ENCODE measurements at places on chromosomes 6 and 20.

- no peak for DNase-seq
These were observed 16.4 kb downstream of the RREB1 start for GRCh38 chr6:7124114-7124513.

- DNase-seq: no peak
These were observed 33.7 kb downstream of the GJA10 start for GRCh38 chr6:89927791-89928550.

DNA sequence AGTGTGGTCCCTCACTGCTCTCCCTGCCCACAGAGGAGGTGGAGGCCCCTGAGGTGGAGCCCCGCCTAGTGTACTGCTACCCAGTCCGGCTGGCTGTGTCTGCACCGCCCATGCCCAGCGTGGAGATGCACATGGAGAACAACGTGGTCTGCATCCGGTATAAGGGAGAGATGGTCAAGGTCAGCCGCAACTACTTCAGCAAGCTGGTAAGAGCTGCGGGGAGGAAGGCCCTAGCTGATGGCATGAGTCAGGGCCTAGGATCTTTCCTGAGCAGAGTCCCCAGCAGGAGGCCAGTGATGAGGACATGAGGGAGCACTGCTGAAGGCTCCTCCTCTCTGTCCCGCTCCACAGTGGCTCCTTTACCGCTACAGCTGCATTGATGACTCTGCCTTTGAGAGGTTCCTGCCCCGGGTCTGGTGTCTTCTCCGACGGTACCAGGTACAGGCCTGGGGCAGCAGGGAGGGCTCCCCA, 11.2 kb downstream of the PCIF1 start:
- no peak for DNase-seq

- peak; percentile 60 for DNase-seq
These were observed 52.8 kb downstream of the MRPL14 start for GRCh38 chr6:44074439-44074812.

DNA sequence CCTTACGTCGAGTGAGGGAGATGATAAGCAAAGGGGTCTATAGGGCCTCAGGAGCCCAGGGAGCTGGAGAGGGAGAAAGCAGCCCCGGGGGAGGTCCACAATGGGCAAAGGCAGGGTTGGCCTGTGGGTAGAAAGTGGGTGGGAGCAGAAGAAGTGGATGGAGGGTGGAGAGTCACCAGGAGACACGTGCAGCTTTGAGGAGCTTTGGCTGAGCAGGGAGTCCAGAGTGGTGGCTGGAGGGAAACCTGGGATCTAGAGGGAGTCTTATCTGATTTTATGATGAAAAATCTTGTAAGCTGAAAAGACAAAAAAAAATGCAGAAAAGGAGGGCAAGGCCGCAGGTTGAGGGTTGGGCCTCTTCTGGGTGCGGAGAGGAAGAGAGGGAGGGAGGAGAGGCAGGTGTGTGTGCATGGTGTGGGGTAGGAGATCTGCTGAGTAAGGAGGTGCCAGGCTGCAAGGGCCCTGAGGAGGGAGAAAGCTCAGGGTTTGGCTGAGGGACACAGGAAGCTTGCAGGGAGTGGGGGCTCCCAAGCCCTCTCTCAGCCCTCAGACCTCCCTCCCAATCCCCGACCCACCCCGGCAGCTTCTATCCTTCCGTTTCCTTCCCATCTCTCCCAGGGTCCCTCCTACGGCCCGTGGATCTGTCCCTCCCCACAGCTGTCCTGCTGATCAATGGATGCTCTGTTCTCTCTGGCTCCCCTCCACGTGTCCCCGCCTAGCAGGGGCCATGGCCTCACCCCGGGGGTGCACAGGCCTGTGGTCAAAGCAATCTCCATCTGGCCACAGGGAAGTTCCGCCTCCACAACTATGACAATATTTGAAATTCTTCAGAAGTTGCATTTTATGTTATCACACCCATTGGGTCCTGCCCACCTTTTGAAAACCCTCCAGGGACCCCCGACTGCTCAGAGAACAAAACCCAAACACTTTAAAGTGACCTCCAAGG, 17.1 kb upstream of the BPI start:
- DNase-seq: no peak

- DNase-seq: no peak
These were observed 447.7 kb downstream of the PHF3 start for GRCh38 chr6:64083261-64083660.

DNA sequence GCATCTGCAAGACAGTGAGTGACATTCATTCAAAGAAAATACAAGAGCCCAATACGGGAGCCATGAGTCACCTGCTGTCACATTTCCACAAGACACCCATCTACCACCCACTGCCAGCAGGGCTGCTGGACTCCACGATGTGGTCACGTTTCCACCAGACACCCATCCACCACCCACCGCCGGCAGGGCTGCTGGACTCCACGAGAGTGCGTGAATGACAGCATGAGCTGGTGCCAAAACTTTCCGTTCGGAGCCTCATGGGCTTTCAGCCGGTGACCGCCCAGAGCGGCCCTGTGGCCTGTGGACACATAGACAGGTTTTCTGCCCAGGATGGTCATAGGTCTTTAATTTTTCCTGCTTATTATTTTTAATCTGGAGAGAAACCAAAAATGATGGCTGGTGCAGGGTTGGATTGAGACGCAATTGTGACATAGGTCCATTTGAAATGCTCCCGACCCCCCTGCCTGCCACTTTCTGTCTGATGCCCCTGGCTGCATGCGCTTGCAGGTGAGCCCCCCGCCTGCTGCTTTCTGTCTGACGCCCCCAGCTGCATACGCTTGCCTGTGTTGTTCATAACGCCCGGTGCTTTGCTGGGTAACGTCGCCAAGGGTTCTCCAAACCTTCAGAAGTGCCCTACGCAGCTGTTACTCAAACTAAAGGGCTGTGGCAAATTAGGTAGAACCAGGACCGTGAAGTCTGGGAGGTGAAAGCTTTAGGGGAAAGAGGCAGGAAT, 59.1 kb upstream of the SMOC2 start:
- DNase-seq: no peak

DNA sequence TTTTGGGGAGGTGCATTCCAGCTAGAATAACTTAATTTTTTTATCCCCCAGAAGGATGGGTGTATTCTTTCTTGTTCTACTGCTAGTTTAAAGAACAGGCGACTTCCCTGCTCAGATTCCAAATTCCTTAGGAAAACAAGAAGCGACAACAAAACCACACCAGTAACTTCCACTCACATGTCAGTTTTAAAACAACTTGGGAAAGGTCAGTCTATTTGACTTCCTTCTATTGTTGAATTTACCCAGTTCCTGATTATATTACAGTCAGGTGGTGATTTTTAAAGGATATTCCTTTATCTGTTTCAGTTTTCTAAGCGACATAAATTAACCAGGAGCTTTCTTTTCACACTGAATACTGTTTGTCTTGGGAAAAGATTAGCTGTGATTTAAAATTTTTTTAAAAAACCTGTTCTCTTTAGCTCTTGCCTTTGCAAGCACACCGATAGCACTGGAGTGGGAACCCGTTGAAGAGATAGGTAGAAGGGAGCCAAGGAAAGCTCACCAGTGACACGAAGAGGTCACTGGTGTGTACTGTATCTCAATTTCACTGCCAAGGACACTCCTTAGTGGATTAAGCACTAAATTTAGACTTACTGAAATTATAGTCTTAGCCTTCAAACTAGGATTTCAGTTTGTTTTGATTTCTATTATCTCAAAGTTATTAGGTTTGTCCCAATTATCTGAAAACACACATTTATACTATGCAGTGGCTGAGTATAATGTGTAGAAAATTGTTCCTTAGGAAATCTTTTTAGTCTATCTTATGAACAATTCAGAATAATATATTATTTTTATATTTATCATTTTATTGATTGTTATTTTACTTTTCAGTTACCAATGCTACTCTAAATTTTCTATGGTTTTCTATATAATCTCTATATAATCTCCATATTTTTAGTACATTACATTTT, 22.3 kb downstream of the MARCKS start:
- DNase-seq: no peak

DNA sequence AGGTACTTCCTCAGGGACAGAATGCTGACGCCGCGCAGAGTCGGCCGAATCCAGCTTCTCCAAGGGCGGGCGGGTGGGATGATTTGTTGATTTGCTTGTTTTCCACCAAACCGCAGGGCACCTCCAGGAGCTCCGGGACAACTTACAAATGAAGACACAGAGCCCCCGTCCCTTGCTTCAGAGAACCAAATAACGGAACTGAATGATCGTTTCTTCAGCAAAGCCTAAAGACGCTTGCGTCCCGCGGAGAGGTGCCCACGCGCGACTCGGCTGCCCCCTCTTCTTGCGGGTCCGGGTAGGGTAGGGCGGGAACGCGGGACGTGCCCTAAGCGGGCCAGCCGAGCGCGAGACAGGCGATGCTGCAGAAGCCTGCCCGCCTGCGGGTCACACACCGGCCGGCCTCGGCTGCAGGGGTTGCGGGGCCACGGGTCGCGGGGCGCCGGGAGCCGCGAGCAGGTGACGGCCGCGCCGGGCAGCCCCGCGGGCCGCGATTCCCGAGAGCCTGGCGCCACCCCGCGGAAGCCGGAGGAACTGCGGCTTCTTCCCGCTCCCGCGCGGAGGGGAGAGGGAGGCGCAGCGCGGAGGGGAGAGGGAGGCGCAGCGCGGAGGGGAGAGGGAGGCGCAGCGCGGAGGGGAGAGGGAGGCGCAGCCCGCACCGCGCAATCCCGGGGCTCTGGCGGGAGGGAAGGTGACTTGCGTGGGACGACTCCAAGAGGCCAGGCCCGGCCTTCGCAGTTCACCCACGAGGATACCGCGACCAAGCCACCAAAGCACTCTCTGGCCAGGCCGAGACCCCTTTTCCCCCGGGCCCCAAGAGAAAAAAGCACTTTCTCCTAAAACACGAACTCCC, 7.7 kb upstream of the FOXF2 start:
- DNase-seq: no peak

GRCh38 chr6:41702771-41703494, 32.5 kb downstream of the TFEB start:
- DNase-seq: no peak

DNA sequence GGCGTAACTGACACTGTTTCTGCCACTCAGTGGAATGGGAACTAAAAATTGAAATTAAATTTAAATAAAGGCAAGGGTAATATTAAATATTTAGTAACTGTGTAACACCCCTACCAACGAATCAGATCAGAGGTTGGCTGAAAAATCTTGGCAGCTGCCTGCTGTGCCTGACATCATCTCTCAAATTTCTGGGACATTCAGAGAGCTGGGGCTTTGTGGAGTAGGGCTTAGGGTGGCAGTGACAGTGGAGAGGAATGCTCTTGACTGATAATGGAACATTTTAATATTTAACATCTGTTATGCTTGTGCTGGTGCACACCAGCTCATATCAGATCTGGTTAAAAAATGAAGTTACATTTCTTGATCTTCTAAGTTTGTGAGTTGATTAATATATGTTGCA, 62.2 kb downstream of the RFPL4B start:
- no peak for DNase-seq

GRCh38 chr6:126641641-126642040, 301.7 kb downstream of the CENPW start:
- DNase-seq: no peak

DNA sequence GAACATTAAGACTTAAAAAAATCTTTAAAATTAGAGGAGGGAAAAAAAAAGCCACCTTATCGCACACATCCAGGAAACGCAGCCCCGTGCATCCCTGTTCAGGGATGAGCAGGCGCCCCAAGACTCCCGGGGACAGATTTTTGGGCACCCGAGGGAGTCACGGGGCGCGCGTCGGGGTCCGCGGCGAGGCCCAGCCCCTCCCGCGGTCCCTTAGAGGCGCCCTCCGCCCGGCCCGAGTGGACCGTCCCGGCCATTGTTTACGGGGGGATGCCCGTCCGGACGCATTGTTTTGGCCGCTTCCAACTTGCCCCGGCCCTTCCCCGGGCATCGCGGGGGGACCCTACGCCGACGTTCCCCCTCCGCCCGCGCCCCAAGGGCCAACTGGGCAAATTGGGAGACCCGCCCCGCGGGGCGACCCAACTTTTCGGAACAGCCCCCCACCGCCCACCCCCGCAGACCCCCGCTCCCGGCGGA, 610 bp downstream of the ZNF217 start:
- no peak for DNase-seq

DNA sequence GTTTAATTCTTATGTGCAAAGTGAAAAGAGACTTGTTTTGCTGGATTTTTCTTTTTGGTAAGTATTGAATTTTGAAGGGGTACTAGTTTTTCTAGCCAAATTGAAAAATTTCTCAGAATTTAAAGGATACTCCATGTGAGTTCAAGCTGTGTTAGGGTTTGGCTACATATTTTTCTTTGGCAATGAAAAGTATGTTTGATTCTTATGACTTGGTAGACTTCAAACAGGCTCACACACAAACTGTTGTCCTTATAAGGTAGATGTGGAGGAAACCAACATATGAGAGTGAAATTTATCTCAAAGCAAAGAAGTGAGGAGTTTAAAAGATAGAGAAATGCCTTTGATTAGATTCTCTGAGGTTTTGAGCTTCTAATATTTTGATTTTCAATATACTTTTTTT, 356.7 kb downstream of the BCKDHB start:
- DNase-seq: no peak

- no peak for DNase-seq
These were observed 246.8 kb downstream of the ARID1B start for GRCh38 chr6:157023958-157024357.

- DNase-seq: no peak
These were observed 56.9 kb upstream of the NXT1 start for GRCh38 chr20:23293689-23294088.

DNA sequence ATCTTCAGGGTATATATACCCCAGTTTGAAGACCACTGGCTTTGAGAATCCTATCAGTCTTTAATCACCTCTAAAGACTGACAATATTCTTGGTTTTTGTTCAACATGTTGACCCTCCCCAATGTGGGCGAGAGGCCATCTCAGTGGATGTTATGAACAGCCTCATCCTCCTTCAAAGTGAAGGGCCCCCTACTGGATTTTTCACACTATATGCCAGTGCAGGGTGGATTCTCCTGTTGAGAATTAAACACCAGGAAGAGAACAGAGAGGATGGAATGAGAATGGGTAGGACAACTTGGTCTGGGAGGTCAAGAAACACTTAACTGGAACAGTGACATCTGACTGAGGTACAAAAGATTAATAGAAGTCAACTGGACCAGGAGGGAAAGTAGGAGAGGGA, 327.1 kb downstream of the MAFB start:
- DNase-seq: no peak

DNA sequence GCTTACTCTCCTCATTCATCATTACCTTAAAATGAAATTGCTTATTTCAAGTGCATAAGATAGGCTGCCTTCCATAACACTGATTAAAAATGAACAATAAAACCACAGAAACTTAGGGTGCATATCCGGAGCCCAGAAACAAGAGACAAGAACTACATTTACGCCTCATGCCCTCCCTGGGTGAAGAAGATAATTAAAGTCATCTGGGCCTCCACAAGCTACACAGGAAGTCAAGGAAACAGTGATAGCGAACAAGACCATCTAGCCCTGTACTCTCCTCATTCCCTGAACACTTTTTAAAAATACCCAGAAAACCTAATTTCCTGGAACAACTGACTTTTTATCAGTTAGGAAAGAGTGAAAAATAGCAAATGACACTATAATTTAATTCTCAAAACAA, 6.3 kb downstream of the SOD2 start:
- no peak for DNase-seq

DNA sequence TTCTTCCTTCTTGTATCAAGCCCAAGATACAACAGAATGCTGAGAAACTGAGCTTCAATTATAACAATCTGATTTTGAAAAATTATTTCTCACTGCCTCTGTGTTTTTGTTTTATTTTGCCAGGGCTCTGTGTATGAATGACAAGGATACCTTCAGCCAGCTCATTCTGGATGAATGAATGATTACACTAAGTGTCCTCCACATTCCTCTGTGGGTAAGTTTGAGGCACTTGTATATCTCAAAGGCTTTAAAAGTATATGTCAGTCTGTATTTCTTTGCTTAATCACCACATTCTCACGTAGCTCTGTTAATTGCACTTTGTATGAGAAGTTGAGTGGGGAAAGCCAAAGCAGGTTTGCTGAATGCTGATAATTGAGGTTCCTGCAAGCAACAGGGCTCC, 95.1 kb downstream of the TIAM2 start:
- DNase-seq: no peak
